Upper lobe of right lung (tissue), 1 donor: ENCODE measurements at places on chromosomes 16 and 17. TPM values are rescaled to one million over a fixed set of nuclear protein-coding genes. Genes with fewer than 3 reads are reported as not detected.
A peak's percentile ranks its signal among the peaks of the same experiment; 100 is the strongest.

Gene CLDN9
- total RNA-seq: 0.75 TPM

Gene ESRP2
- 61.0 TPM for total RNA-seq

DNA sequence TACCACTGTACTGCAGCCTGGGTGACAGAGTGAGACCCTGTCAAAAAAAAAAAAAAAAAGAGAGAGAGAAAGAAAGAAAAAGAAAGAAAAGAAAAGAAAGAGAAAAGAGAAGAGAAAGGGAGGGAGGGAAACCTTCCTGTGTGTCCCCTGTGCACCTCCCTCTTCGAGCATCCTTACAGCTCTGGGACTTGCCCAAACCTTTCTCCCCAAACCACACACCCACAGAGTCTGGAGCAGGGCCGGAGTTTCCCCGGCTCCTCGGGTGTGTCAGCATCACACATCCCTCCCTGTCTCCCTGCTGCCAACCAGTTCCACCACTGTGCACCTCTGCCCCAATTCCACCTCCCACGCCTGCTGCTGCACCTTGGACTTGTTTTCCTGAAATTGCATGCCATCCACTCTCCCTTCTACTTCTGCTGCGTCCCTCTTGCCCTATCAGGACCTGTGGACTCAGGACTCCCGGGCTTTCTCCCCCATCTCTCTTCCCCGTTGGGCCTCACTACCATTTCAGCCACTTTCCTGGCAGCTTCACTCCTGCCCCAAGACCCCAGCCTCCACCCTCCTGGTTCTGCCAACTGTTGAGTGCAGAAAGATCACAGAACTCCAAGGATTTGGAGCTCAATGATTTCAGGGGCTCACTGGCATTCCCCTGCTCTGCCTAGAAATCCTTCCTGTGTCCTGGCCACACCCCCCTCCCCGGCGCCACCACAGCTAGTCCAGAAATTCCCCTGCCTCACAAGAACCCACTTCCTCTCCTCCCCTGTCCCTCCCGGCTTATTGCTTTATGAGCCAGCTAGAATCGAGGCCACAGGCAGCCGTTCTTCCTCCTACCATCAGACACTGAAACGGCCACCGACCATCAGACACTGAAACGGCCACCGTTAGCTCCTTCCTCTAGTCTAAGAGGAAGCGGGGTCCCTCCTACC is 3.7 kb upstream of the CDK3 start:
- peak; percentile 85 for DNase-seq

DNA sequence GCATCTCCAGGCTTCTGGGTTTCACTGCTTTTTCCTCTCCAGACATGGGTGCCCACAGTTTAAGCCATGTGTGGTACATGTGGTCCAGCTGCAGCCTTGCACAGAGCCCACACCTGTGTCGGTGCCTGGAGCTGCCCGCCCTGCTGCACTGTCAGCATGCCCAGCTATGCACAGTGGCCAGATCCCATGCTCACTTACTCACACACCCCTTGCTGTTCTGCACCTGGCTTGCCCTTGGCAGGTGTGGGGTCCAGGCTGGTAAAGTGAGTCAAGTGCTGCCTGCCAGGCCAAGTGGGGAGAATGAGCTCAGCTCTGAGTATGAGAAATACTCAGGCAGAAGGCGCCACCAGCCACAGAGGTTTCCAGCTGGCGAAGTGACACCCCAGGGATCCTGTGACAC is 739.9 kb downstream of the CDH11 start:
- DNase-seq: no peak

Gene CMTM3
- total RNA-seq: 38.1 TPM
